ENCODE measurements at places on chromosomes 6 and 20.

- no peak for DNase-seq
Observed at GRCh38 chr20:10984913-10985312, 311.1 kb upstream of the JAG1 start.

- DNase-seq, result peak; percentile 75
Observed at GRCh38 chr6:148144917-148145521, 197.6 kb upstream of the SASH1 start.

DNA sequence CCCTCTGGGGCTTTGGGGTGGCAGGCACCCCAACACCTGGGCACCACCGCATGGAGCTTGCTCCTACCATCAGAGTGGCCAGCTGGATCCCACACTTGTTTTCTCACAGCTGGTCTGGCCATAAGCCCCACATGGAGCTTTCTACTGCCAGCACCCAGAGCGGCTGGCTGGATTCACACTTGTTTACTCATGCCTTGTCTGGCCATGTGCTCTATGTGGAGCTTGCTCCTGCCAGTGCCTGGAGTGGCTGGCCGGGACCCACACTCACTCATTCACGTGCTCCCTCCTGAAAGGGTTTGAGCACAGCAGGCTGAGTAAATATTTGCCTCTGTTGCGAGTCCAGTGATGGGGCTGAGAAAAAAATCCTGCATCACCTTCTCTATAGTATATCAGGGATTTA lies 487.0 kb downstream of the CD109 start:
- DNase-seq, result peak; percentile 6

DNA sequence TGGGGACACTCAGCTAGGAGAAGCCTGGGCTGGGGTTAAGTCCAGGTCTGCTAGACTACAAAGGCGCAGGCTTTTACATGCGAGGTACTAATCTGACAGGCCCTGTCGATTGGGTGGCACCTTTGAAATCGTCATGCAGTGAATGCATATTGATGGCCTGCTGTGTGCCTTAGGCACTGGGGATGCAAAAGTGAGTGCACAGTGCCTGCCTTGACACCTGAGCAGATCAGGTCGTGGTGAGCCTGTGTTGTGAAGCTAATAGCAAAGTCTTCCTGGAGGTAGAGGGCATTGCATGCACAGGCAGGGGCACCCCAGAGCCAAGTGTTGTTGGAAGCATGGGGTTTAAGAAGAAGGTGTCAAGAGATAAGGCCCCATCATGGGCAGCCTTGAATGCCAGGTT lies 16.9 kb downstream of the LRRC1 start:
- DNase-seq, result no peak

DNA sequence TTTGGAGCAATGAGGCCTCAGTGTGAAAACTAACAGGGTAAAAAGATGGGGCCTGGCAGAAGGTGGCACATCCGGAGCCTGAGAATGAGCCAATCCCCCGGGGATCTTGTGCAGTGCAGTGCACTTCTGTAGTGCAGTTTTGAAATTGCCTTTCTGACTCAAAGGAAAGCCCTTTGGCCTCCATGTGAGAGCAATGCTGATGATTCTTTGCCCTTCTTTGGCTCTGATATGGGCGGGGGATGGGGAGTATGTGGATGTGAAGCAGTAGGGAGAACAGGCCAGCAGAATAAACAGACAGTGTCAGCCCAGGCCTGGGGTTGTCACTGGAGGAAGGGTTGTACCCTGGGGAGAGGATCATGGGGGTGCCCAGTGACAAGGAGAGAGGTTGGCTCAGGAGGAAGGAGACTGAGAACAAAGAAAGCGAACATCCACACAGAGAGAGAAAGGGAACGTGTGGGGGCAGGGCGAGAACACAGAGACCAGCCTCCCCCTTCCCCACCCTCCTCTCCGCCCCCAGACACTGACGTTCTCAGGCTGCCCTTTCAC lies 351.2 kb downstream of the CDC5L start:
- no peak for DNase-seq

GRCh38 chr6:75952128-75952527 lies 120.3 kb downstream of the IMPG1 start:
- no peak for DNase-seq

DNA sequence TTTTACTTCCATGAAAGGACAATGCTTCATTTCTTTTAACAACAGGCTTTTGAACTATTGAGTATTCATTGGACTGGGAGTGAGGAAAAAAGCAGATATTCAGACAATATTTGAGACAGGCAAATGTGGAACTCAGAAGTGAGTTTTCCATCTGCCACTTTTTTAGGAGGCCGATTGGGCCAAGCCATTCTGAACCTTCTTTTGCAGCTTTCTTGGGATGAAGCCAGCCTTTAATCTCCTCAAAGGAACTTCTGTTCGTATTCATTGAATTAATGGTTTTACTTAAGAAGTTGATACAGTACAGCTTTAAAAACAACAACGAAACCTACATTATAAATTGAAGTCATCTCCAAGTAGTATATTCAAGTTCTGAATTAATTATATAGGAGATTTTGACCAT lies 187.1 kb upstream of the RNF217 start:
- no peak for DNase-seq

DNA sequence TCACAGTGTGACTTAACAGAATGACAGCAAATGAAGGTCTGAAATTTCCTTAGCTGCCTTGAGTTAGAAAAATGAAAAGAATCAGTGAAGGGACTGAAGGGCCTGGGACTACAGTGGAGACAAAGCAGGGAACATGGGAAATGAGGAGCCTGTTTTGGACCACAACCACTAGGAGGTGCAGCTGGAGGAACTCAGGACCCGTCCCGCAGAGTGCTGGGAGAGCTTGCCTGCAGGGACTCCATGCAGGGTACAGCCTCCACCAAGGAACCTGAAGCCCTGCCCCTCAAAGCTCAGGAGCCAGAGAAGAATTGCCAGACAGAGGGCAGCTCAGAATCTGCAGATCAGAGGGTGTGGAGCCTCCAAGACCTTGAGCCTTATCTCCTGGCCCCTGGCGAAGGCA lies 50.7 kb downstream of the LRFN2 start:
- no peak for DNase-seq

DNA sequence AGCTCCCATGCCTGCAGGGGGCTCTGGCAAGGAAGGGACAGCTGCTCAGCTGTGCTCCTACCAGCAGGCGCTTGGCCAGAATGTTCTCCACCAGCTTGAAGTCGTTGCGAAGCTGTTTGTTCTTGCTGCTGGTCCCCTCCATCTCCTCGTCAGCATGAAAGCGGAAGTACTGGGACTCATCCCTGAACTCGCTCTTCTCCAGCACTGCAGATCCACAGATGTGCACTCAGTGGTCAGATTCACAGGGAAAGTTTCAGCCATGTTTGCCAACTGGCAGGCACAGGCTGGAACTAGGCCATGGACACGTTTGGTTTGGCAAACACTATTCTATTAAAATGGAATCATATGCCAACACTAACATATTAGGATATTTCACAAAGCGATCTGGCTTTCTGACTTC lies 167.9 kb downstream of the PREX1 start:
- DNase-seq, result peak; percentile 20

- DNase-seq, result no peak
Observed at GRCh38 chr6:36964349-36964748, 9.8 kb downstream of the PI16 start.

GRCh38 chr6:52381249-52381648 lies 19.3 kb downstream of the PAQR8 start:
- no peak for DNase-seq

GRCh38 chr6:91465393-91465792 lies 878.5 kb upstream of the MAP3K7 start:
- no peak for DNase-seq

DNA sequence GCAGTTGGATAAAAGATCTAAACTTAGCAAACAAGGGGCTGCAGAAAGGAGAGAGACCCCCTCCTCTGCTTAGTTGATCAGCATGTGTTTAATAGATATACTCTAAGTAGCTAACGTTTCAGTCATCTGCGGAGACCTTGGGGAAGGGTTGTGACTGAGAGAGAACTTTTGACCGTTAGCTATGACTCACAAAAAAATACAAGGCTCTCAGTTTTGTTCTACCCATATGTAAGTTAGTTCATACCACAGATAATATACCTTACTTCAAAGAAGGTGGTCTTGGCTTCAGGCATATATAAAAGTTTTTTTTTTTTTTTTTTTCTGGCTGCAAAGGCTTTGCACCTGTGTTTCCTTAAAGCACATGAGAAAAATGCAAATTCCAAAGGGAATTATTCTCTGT lies 258.9 kb downstream of the GJA1 start:
- no peak for DNase-seq

DNA sequence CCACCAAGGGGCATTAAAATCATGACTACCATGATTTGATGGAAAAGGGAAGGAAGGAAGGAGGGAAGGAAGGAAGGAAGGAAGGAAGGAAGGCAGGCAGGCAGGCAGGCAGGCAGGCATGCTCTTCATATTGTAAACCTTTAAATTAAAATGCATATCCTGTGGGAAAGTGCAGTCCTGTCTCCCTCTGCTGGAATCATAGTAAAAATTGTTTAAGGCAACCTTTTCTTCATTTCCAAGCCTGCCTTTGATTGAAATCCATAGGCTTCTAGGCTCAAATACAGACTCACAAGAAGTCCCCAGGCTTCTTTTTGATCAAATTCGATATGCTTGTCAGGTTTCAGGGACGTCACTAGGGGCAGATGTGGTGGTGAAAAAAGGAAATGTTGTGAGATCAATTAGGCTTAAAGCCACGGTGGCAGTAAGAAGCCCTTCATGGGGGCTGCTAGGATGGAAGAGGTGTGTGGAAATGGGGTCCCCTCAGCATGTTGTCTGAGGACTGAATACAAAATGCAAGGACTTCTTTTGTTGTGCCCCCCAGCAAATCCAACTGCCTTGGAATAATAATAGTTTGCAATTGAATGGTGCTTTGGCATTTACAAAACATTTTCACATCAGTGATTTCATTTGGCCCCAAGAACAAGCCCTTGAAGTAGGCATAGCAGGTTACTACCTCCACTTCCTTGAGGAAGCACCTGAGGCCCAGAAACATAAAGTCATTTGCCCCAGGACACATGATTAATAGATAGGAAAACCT lies 25.6 kb upstream of the GABRR1 start:
- peak; percentile 60 for DNase-seq

GRCh38 chr6:165117806-165118205 lies 191.6 kb downstream of the C6orf118 start:
- DNase-seq, result no peak

DNA sequence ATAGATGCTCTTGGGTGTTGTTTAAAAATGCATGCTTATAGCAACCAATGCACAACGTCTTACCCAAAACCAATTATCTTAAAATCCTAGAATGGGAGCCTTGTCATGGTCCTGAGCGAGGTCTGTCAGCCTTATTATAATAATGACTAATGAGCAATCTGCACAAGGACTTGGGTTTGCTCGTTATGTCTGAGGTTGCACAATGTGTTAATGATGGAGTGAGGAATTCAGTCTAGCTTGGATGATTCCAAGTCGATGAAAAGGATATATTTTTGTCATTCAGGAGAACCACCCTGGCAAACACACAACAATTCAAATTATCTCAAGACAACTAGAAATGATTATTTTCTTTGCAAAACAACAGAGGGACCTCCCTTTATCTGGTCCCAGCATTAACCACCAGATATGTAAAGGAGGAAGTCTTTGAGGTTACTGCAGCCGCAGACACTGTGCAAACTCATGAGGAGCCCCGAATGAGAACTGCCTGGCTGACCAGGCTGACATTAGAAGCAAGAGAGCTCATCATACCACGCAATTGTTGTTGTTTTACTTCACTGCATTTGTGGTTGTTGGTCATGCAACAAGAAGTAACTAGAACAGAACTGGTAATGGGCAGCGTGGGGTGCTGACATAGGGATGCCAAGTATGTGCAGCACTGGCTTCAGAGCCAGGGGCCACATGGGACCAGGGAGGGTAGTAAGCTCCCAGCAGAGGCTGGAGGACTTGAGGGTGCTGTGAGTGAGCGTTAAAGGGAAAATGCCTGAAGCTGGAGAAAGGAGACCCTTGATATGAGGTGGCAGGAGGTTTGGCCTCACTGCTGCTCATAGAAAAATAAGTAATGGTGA lies 488.3 kb downstream of the CDH26 start:
- no peak for DNase-seq

DNA sequence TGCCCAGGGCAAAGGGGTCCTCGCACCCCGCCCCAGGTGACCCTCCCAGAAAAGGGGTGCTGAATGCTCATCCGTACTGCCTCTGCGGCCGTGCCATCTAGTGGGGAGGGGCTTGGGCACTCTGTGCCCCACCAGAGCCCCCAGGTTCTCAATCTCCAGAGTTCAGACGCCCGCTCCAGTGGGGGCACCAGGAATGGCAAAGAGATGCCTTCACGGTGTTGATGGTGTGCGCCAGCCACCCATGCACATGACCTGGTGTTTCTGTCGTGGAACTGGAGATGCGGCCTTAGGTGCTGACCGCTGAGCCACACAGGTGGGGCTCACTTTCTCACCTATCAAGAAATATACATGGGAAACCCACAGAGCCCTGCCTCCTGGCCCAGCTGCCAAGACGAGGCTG lies 30.8 kb downstream of the GNAS-AS1 start:
- DNase-seq, result no peak

DNA sequence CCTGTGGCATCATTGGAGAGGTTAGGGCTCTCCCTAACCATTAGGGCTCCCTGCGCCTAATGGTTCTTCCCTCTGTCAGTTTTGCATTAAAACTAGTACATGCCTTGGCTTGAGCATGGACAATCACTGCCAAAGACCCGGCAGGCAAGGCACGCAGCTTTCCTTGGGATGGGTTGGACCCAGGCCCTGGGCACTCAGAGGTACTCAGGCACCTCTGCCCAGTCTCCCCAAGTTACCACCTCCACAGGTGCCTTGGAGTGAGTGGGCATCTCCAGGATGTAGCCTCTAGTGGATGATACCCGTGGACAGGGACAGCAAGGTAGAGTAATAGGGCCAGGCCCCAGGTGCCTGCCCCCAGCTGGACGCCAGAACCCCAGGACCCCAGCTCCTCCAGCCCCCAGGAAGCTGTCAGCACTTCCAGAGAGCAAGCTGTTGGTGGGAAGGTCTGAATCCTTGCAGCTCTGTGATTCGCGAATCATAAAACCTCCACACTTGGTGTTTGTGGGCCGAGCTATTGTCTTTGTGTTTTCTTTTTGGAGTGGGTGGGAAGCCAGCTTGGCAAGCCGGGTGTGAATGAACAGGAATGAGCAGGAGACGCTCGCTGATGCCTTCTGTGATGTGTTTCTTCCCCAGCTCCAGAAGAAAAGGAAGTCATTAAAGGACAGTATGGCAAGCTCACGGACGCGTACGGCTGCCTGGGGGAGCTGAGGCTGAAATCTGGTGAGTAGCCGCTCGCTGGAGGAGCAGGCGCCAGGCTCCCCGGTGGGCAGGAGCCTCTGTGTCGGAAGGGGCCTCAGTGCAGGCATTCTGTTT lies 35.1 kb downstream of the SYNJ2 start:
- DNase-seq, result no peak

- peak; percentile 84 for DNase-seq
Observed at GRCh38 chr6:101397199-101397598, 3.7 kb downstream of the GRIK2 start.

GRCh38 chr6:130895516-130895915 lies 68.3 kb downstream of the SMLR1 start:
- no peak for DNase-seq

- no peak for DNase-seq
Observed at GRCh38 chr20:48483334-48484066, 344.3 kb downstream of the PREX1 start.

GRCh38 chr20:542777-543368 lies 717 bp downstream of the CSNK2A1 start:
- DNase-seq, result no peak

GRCh38 chr6:35396991-35397390 lies 54.6 kb downstream of the PPARD start:
- no peak for DNase-seq

All from NCI-H2081 (cell line).